ENCODE measurements at places on chromosomes 1 and 21. TPM values are rescaled to one million over a fixed set of nuclear protein-coding genes. Genes with fewer than 3 reads are reported as not detected.

The HSD3B2 gene
- 0.52 TPM for total RNA-seq

DNA sequence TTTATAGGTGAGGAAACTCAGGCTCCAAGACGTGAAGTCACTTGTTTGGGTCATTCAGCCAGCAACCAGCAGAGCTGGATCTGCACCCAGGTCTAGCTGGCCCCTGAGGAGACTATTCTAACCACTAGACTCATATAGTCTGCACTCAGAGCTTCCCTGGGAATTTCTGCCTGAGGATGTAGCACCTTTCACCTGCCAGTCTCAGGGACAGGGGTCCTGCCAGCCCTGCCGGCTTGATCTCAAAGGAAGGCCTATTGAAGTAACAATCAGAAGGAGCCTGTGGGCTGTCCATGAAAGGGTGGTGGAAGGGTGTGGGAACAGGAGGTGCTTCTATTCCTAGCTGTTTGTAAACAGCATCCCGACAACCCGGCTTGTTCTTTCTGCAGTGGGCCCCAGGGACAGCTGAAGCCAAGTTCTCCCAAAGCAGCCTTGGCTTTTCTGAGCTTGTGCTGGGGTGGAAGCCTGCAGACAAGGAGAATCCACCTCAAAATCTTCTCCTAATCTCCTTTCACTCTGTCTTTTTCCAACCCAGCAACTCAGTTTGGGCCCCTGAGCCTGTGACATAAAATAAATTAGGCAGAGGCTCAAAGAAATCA, 7.8 kb downstream of the LMOD1 start:
- DNase-seq, result no peak

- DNase-seq, result no peak
These were observed 17.0 kb upstream of the NGF start for GRCh38 chr1:115355069-115355468.

The SNX27 gene
- 41.9 TPM for total RNA-seq

DNA sequence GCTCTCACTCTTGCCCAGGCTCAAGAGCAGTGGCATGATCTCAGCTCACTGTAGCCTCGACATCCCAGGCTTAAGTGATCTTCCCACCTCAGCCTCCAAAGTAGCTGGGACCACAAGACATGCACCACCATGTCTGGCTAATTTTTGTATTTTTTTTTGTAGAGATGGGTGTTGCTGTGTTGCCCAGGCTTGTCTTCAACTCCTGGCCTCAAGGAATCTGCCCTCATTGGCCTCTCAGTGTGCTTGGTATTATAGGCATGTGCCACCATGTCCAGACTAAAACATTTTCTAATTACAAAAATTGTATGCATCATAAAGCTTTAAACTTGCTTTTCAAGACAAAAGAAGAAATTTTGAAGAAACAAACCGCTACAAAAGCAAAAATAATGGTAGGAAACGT, 20.1 kb downstream of the CBR1 start:
- DNase-seq, result no peak

DNA sequence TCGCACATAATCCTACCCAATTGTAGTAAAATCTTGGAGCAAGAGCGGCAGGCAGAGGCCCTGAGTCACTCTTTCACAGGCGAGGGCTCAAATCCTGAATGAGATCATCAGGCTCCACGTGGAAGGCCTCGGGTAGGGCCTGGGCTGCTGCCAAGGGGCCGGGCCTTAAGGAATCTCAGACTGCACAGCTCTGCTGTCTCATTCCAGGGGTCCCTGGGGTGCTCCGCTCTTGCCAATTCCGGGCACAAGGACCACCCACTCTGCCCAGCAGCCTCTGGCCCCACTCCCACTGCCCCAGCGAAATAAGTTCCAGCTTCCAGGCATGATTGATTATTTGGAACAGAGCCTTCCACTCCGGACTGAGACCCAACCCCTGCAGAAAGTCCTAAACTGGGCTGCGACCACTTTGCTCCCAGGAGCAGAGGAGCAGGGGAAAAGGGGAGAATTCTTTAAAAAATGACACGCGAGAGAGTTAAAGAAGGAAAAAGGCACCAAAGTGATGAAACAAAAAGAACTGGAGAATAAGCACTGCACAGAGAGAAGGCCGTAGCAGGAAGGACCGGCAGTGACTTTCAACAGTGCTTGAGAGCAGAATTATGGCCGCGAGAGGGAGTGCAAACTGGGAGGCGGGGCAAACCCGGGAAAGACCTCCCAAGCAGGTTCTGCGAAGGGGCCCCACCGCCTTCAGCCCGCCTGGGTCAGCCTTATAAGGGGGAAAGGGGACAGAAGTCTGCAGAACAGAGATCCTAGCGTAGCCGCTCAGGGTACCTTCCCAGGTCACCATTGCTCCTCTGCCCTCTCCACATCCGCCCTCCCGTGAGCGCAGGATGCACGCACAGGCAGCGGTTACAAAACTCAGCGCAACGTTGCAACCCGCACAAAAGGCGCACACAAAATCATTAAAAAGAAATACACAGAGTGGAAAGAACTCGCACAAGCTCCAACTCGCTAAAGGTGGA, 2.0 kb downstream of the ADAMTS1 start:
- DNase-seq, result peak; percentile 97

- DNase-seq, result no peak
These were observed 143.2 kb upstream of the C1orf105 start for GRCh38 chr1:172277275-172277674.

The DIPK1A gene
- total RNA-seq, result 18.6 TPM

GRCh38 chr1:57431400-57431799, 7.5 kb upstream of the DAB1 start:
- DNase-seq, result no peak

The PROK1 gene
- total RNA-seq, result not detected

- no peak for DNase-seq
These were observed 2.7 kb downstream of the DMBX1 start for GRCh38 chr1:46492269-46492853.

DNA sequence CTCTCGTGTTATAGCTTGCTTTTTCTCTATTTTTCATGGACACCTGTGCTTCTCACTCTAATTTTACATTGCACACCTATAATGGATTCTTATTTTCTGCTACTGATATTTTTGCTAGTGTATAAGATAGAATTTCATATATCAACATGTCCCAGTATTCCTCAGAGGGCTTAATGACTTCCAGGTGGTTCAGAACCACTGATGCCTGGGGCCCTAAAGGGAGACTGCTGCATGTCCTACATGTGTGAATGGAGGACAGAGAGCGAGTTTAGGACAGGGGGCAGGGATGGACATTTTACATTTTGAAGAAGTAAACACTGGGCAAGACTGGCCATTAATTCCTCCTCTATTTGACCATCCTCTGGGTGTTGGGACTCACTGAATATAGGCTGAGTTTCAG, 100.6 kb downstream of the DISC1 start:
- DNase-seq, result no peak

The GJC2 gene
- 6.9 TPM for total RNA-seq

DNA sequence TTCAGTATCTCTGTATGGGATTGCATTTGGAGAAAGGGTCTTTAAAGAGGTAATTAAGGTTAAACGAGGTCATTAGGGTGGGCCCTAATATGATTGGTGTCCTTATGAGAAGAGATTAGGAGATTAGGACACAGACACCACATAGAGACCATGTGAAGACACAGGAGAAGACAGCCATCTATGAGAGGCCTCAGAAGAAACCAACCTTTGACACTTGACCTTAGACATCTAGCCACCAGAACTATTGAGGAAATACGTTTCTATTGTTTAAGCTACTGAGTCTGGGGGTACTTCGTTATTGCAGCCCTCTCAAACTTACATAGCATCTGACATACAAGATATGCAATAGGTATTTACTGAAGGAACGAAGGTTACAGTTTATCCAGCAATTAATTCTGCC, 7.3 kb upstream of the VPS45 start:
- no peak for DNase-seq

DNA sequence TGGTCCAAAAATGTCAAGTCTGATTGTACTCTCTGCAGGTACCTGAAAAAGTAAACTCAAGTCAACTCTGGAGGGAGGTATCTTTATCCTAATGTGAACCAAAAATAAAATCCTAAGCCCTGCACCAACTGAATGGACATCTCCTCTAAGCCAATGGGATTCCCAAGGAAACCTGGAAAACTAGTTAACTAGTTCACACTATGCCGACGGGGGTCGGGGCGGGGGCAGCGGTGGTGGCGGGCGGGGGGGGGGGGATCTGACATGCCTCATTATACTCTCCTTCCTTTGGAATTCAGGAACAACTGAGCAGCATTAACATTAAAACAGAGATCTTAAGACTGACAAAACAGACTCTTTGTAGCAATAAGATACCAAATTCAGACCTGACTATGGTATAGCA, 452.6 kb upstream of the CAMK1G start:
- no peak for DNase-seq

GRCh38 chr21:45590246-45590725, 48.0 kb upstream of the SLC19A1 start:
- DNase-seq, result peak; percentile 88

DNA sequence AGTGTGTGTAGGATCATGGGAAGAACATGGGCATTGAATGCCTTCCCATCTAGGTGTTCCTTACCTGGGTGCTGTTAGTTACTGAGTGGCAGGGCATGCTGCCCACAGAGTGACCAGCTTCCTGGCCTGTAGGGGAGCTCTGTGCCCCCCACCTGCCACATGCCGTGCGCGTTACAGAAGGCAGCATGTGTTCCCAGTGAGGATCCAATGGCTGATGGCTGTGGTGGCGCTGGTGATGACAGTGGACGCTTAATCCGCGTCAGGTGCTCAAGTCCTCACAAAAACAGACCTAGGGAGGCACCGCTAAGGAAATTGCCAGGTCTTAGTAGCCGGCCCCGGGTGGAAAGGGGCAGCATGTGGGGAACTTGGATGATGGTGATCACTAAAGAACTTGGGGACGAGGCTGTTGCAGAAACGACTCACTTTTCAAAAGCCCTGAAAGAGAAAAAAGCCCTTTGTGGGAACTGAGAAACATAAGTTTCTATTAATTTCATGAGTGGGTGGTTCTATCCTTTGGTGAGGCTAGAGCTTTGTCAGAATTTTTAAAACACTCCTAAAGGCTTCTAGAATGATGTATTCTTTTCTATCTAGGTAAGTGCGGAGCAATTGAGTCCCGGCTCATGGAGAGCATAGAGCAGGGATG, 93.2 kb downstream of the PRDM2 start:
- DNase-seq, result no peak

DNA sequence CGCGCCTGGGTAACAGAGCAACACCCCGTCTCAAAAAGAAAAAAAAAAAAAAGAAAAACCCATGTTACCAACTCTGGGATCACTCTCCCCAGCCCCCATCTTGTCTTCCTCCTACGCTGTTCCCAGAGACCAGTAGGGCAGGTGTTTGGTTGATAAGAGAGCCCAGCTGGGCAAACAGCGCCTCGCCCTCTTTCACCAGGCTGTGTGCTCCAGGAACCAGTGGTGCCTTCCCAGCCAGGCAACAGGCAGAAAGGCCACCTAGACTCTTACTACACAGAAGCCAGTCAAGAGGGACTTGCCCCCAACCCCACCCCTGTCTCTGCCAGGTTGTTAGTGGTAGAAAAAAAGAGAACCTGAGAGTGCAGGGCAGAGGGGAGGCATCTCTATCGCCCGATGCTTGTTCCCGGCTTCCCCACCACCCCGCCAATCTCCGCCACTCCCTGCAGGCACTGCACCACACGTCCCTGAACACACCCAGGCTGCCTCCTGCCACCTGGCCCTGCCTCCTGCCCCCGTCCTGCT, 14.0 kb upstream of the CTRC start:
- no peak for DNase-seq

The LORICRIN gene
- total RNA-seq, result not detected

GRCh38 chr1:234844479-234845031, 234.6 kb upstream of the IRF2BP2 start:
- no peak for DNase-seq

- DNase-seq, result no peak
These were observed 622.4 kb upstream of the PKN2 start for GRCh38 chr1:88061492-88062177.

- DNase-seq, result no peak
These were observed 9.6 kb upstream of the MAP10 start for GRCh38 chr1:232795497-232796053.

GRCh38 chr1:77697441-77697840, 15.0 kb upstream of the ZZZ3 start:
- no peak for DNase-seq

Data from posterior vena cava (tissue), 2 donors.